Myometrial cell (primary cell): ENCODE measurements at places on chromosomes 7 and 10. TPM values are rescaled to one million over a fixed set of nuclear protein-coding genes. Genes with fewer than 3 reads are reported as not detected.

Gene SPDYE2B
- not detected in 2 replicates for total RNA-seq

Gene PIP4K2A
- total RNA-seq: 15.8 and 17.0 TPM in 2 replicates

Gene ABI1
- 34.0 and 39.2 TPM in 2 replicates for total RNA-seq

Gene WNT2
- total RNA-seq: 1.2 and 2.7 TPM in 2 replicates

Gene ATG9B
- total RNA-seq: not detected in 2 replicates

Gene PSD
- 9.2 and 14.1 TPM in 2 replicates for total RNA-seq

Gene ZNF655
- total RNA-seq: 70.2 and 76.4 TPM in 2 replicates

Gene MSS51
- 1.2 and 1.6 TPM in 2 replicates for total RNA-seq

Gene ZNF3
- total RNA-seq: 14.7 and 22.5 TPM in 2 replicates
